Activated effector memory CD4-positive, alpha-beta T cell treated with Interleukin-2 at 50 U/mL for 16 hours (primary cell): ENCODE measurements at places on chromosomes 2 and 18.

- no peak for DNase-seq
Observed at GRCh38 chr2:17309181-17309580, 209.1 kb downstream of the RAD51AP2 start.

DNA sequence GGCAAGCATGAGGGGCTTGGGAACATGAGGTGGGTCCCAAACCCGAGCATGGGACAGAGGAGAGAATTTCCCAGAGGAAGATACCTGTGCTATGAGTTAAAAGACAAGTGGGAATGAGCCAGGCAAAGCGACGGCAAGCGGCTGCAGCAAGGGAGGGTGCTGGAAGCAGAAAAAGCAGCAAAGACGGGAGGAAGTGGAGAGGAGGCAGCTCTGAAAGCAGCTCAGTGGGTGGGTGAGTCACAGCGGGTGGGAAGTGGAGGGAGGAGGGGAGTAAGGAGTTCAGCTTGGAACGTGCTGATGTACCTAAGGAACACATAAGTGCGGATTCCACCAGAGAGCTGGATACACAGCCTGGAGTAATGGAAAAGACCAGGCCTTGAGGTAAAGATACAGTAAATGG, 41.4 kb downstream of the THUMPD2 start:
- DNase-seq, result no peak

DNA sequence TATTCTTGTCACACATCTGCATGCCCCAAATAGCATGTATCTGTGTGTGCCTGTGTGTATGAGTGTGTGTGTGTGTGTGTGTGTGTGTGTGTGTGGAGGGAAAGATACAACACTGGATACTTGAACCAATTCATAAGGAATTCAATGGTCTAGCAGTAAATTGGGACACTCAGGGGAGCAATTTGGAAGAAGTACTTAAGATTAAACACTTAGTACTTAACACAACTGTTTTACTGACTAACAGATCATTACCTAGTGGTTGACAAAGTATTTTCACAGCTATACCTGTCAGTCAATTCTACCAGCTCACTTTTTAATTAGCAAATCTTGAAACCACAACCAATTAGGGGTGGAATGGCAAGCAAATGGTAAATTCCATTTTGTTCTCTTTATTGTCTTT, 1024.1 kb downstream of the TMEM182 start:
- no peak for DNase-seq

- no peak for DNase-seq
Observed at GRCh38 chr2:179850188-179850587, 11.2 kb downstream of the ZNF385B start.

DNA sequence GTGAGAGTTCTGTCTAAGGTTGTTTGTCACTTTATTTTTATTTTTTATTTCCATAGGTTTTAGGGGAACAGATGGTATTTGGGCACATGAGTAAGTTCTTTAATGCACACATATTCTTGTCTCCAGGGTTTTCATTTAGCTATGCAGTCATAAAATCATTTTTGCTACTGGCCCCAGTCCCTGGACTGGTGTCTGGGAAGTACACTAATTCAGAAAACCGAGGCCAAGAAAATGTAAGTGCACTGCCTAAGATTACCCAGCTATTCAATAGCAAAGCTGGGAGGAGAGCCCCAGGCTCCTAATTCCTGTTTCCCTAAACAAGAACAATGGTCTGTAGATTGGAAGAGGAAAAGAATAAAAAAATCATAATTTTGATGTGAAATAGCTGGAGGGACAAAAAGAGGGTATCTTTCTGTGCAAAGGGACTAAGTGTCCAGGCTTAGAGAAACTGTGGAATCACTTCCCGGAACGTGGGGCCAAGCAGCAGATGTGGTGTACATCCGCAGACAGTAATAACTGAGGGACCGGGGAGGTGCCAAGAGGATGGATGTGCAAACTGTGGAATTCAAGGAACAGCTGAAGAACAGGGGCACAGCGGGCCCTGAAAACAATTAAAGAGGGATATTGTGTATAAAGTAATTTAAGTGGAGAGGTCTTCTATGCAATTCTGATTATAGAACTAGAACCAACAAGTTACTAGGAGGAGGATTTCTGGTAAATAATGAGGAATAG, 236.3 kb downstream of the ACKR3 start:
- no peak for DNase-seq
